ENCODE measurements at places on chromosomes 5 and 9. TPM values are rescaled to one million over a fixed set of nuclear protein-coding genes. Genes with fewer than 3 reads are reported as not detected.

The PHF19 gene
- 11.6 TPM for total RNA-seq

The IFNA1 gene
- not detected for total RNA-seq

The SHISAL2B gene
- total RNA-seq, result not detected

The LHX2 gene
- total RNA-seq, result 182 TPM

The IL9 gene
- total RNA-seq, result not detected

The SGCD gene
- total RNA-seq, result 7.8 TPM

The SHC3 gene
- 68.9 TPM for total RNA-seq

The KIF12 gene
- total RNA-seq, result 1.3 TPM

The HAVCR1 gene
- 0.94 TPM for total RNA-seq

The LHX3 gene
- total RNA-seq, result not detected

The TAF11L7 gene
- not detected for total RNA-seq

The MPDZ gene
- total RNA-seq, result 70.4 TPM

The SPINK6 gene
- not detected for total RNA-seq

The SAP30L gene
- 20.0 TPM for total RNA-seq

The FOXI1 gene
- total RNA-seq, result not detected

The PIGO gene
- total RNA-seq, result 16.0 TPM

The PCDHGB6 gene
- total RNA-seq, result 35.4 TPM

The DOK3 gene
- total RNA-seq, result 9.1 TPM

The ASS1 gene
- total RNA-seq, result 6.9 TPM

The PCDHGC3 gene
- 62.3 TPM for total RNA-seq

The ANKRD18A gene
- total RNA-seq, result 8.1 TPM

The ARL10 gene
- 108 TPM for total RNA-seq

The BTNL3 gene
- total RNA-seq, result not detected

The FSTL4 gene
- 2.8 TPM for total RNA-seq

The SLCO6A1 gene
- 0.31 TPM for total RNA-seq

The ANAPC2 gene
- total RNA-seq, result 39.1 TPM

The GBGT1 gene
- 6.9 TPM for total RNA-seq

The PLEKHG4B gene
- total RNA-seq, result 9.1 TPM

The SLC6A3 gene
- total RNA-seq, result not detected

The HMCN2 gene
- total RNA-seq, result 0.31 TPM

The EIF4E1B gene
- total RNA-seq, result 0.31 TPM

The CATSPER3 gene
- total RNA-seq, result not detected

The PCDHB6 gene
- 5.6 TPM for total RNA-seq

The SLC25A48 gene
- total RNA-seq, result 0.31 TPM

The CD14 gene
- total RNA-seq, result 3.8 TPM

Measured in parietal lobe (tissue), 2 donors.